Eye (tissue), 1 donor: ENCODE measurements at places on chromosomes 13 and 19.
A peak's percentile ranks its signal among the peaks of the same experiment; 100 is the strongest.

DNA sequence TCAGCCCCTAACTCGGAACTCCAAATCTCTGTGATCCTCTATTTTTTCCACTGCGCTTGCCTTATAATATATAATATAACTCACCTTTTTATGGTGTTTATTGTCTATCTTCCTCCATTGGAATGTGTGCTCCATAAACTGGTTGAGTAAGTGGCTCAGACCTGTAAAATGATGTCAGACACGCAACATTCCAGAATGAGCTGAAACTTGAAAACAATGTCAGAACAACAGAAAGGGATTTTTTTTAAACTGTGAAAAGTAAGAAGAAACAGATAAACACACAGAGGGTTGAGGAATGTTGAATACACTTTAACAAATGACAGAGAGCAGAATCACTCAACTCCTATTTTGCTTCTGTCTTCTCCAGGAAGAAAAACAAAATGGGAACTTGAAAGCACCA is 19.1 kb upstream of the FAM216B start:
- no peak for DNase-seq

GRCh38 chr19:2181633-2181997 is 17.9 kb downstream of the DOT1L start:
- peak; percentile 23 for DNase-seq

GRCh38 chr19:50516456-50516855 is 2.7 kb upstream of the ASPDH start:
- DNase-seq, result no peak

DNA sequence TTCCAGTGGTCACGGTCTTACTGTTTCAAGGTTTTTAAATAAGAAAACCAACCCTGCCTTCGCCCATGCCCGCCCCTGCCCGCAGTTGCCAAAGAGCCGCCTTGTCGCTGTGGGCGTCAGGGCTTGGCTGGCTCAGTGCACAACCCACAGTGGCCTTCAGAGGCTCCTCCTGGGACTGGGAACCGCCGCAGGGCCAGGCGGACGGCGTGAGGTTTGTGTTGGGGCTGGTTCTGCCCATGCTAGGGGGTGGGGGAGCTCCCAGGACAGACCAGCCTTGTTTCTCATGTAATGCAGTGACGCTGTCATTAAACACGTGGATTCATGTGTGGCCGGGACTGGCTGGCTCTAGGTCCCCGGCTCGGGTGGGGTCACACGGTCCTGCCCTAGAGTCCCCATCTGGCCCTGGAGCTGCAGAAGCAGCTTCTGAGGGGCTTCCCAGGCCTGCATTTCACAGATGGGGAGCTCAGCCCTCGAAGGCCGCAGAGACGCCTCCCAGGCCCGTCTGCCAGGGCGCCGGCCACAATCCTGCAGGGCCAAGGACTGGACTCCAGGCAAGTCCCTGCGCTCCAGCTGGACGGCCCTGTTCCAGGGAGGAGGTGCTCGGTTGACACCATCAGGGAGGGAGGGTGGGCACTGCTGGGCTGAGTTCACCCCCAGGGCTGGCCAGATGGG is 2.4 kb upstream of the TEKTIP1 start:
- DNase-seq, result no peak

- peak; percentile 20 for DNase-seq
Measured at GRCh38 chr13:98253526-98253925, 76.5 kb upstream of the RNF113B start.

GRCh38 chr13:72156760-72157159 is 289.8 kb upstream of the DACH1 start:
- DNase-seq, result no peak

DNA sequence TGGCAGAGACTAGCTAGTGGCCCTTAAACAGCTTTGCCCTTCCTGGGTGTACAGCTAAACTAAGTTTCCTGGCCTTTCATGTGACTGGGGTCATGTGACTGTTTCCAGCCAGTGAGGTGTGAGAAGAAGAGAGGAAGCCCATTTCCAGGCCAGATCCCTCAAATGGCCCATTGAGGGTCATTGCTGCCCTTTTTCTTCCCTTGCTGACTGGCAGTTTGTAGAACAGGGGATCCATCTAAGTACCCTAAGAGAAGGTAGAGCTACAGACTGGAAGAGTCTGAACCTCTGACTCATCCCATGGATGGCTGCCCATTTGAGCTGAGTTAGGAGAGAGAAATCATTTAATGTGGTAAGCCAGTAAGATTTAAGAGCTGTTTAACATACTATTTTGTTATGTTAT is 2.8 kb downstream of the SWSAP1 start:
- DNase-seq, result no peak

GRCh38 chr19:912181-913079 is 589 bp downstream of the R3HDM4 start:
- DNase-seq, result peak; percentile 55

DNA sequence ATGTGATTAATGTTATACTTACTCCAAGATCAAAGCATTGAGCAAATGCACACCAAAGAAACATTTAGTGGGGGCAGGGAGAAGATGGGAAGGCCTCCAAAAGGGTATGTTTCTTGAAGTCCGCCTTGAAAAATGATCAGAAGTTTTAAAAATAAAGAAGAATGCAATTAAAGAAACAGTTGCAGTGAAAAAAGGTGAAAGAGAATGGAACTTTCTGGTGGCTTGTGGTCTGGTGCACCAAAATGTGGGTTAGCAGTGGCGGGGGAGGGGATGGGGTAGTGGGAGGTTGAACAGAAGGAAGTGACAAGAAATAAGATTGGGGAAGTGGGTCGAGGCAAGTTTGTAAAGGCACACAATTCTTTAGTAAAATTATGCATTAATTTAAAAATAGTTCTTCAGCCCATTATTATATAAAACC is 2.5 kb downstream of the LCP1 start:
- DNase-seq, result no peak

GRCh38 chr13:24899601-24900000 is 135.6 kb downstream of the RNF17 start:
- no peak for DNase-seq

DNA sequence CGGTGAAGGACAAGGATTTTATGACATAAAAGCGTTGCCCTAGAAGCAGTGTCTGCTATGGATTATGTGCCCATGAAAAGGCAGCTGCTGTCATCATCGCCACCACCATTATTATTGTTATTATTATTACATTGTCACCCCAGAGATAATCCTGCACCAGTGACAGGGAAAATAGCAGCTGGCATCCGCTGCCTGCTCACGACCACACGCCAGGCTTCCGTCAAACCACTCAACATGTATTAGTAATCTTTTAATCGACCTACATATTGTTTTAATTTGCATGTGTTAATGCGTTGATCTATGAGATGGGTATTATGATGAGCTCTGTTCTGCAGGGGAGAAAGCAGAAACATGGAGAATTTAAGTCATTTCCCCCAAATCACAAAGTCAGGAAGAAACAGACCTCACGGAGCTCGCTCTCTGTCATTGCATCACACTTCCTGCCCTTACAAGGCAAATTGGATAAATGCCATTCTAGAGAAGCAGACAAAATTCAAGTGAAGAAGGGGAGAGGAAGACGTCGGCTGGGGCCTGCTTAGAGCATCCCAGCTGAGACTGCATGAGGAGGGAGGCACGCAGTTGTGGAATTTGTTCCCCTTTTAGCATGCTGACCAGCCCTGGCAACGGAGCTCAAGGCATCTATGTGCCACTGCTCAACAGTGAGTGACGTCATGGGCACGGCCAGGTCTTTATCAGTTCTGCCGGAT is at the start of gene FFAR3:
TSS of gene FFAR3 (plus strand) at position 594 of the 707 bp plus-strand sequence. CDS start 431 bp downstream, outside the sequence.
- DNase-seq, result no peak

GRCh38 chr19:33447336-33448158 is 74.0 kb downstream of the CEBPG start:
- no peak for DNase-seq

DNA sequence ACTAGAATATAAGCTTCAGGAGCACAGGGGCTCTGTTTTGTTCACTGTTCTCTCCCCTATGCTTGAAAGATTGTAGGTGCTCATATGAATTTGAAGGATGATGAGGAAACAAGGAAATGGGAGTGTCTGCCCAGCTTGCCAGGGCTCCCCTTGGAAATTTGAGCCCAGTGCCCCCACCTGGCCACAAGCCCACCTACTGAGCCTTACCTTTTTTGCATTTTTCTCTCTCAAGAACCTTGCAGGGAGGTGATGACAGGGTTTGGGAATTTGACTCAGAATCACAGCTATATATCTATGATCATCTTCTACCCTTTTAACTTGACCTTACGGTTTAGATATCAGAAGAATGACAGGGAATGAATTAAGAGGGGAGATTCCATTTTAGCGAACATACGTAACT is 33.8 kb downstream of the SERP2 start:
- DNase-seq, result no peak

GRCh38 chr19:19403373-19403901 is 2.0 kb upstream of the GATAD2A start:
- DNase-seq, result no peak

GRCh38 chr19:31478241-31478640 is 129.0 kb upstream of the TSHZ3 start:
- DNase-seq, result no peak
